ENCODE measurements at places on chromosomes 2 and 18. TPM values are rescaled to one million over a fixed set of nuclear protein-coding genes. Genes with fewer than 3 reads are reported as not detected.
A peak's percentile ranks its signal among the peaks of the same experiment; 100 is the strongest.

Gene ZBTB7C
- 1.0 TPM for total RNA-seq

DNA sequence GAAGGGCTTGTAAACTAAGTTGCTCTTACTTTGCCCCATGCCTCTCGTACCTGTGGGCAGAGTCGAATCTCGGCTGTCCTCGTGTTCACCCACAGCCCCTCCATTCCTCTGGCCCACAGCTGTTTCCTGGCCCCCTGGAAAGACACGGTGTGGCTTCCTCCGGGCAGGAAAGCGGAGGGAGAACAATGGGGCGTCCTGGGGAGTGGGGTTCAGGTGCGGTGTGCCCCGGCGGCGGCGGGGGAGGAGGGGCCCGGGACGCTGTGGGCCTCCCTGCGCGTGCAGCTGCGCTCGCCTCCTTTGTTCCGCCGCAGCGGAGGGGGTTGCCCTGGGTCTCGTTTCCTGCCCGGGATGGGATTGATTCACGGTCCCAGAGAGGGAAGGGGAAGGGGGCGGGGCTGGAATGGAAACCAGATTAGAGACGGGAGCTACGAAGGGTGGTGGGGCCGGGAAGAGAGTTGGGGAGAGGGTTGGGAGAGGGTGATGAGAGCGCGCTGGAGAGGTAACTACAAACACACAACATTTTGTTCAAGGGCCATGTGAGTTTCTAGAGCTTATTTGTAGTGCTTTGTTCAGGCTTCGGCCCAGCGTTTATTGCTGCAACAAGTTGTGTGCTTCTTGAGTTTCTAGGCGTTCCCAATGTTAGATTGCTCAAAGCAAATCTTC is 796 bp downstream of the MYO1B start:
- no peaks in the 10 kb centered on the region for H3K27me3 ChIP-seq
- no peaks in the 10 kb centered on the region for H3K36me3 ChIP-seq
- peak; percentile 87 for DNase-seq
- H3K4me1 ChIP-seq, result peaks cover 17% of the 10 kb centered on the region
- peak overlapping the region; percentile 88 for H3K27ac ChIP-seq

- H3K36me3 ChIP-seq, result no peaks in the 10 kb centered on the region
- no peak overlapping the region for H3K4me3 ChIP-seq
- no peak for DNase-seq
- no peak overlapping the region for H3K27ac ChIP-seq
These were observed 98.0 kb downstream of the INHBB start for GRCh38 chr2:120443946-120444345.

Gene HSBP1L1
- 55.2 TPM for total RNA-seq

Gene FEV
- not detected for total RNA-seq

Gene SETBP1
- total RNA-seq, result 21.1 TPM

GRCh38 chr2:179429060-179429471 is 164.4 kb upstream of the SESTD1 start:
- no peaks in the 10 kb centered on the region for H3K4me1 ChIP-seq
- no peaks in the 10 kb centered on the region for H3K36me3 ChIP-seq
- H3K27ac ChIP-seq, result no peak overlapping the region
- no peak overlapping the region for H3K4me3 ChIP-seq
- DNase-seq, result no peak

Measured in hepatocyte (in vitro differentiated cells).